ENCODE measurements at places on chromosomes 1 and 21. TPM values are rescaled to one million over a fixed set of nuclear protein-coding genes. Genes with fewer than 3 reads are reported as not detected.

The LORICRIN gene
- not detected for total RNA-seq

GRCh38 chr1:117600325-117600943, 5.4 kb upstream of the TENT5C start:
- no peaks in the 10 kb centered on the region for H3K36me3 ChIP-seq
- no peak for DNase-seq
- peaks cover 8% of the 10 kb centered on the region for H3K4me1 ChIP-seq
- H3K27me3 ChIP-seq: no peaks in the 10 kb centered on the region

GRCh38 chr1:218967836-218968235, 205.8 kb upstream of the LYPLAL1 start:
- no peaks in the 10 kb centered on the region for H3K36me3 ChIP-seq
- no peak overlapping the region for H3K4me3 ChIP-seq
- DNase-seq: no peak
- no peaks in the 10 kb centered on the region for H3K4me1 ChIP-seq
- no peak overlapping the region for H3K27ac ChIP-seq

The RGS2 gene
- 40.6 TPM for total RNA-seq

- no peak overlapping the region for H3K4me3 ChIP-seq
- H3K27me3 ChIP-seq: no peaks in the 10 kb centered on the region
- H3K27ac ChIP-seq: no peak overlapping the region
- H3K4me1 ChIP-seq: peaks cover 41% of the 10 kb centered on the region
- no peaks in the 10 kb centered on the region for H3K36me3 ChIP-seq
- peak; percentile 75 for DNase-seq
Observed at GRCh38 chr1:42173155-42173933, 8.8 kb upstream of the GUCA2A start.

DNA sequence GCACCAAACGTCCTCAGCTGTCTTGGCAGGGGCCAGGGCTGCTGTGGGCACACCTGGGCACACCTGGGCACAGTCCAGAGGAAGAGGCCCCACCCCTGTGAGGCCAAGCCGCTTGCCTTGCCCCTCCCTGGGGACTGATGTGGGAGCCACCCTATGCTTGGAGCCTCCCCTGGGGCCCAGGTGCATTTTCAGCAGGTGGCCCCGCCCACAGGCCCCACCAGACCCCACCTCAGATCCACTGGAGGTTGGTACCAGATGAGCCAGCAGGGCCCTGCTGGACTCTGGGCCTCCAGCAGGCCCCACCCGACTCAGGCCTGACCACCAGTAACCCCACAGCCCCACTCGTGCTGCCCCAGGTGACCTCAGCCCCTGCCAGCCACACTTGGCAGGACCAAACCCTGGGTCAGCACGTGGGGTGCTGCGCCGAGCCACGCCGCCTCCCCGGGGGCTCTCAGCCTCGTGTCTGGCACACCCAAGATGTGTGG, 8.8 kb downstream of the SLC19A1 start:
- no peaks in the 10 kb centered on the region for H3K27me3 ChIP-seq
- no peak overlapping the region for H3K4me3 ChIP-seq
- DNase-seq: peak; percentile 68
- peak overlapping the region; percentile 64 for H3K27ac ChIP-seq

GRCh38 chr1:17874710-17875109, 119.6 kb downstream of the ACTL8 start:
- no peaks in the 10 kb centered on the region for H3K36me3 ChIP-seq
- H3K27ac ChIP-seq: peak overlapping the region; percentile 27
- peak; percentile 42 for DNase-seq
- H3K4me1 ChIP-seq: no peaks in the 10 kb centered on the region
- no peak overlapping the region for H3K4me3 ChIP-seq
- no peaks in the 10 kb centered on the region for H3K27me3 ChIP-seq

DNA sequence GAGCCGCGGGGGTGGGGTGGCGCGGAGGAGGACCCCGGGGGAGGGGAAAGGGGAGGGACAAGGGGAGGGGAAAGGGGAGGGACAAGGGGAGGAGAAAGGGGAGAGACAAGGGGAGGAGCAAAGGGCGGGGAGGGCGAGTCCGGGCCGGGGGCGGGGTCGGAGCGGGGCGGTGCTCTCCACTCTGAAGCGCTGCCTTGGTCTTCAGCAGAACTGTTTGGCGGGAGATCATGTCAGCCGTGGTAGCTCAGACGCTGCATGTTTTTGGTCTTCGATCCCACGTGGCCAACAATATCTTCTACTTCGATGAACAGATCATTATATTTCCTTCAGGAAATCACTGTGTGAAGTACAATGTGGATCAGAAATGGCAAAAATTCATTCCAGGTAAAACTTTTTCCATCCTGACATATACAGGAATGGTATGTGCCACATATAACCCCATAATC, 420 bp downstream of the CFAP57 start:
- peak overlapping the region; percentile 69 for H3K4me3 ChIP-seq
- DNase-seq: peak; percentile 95
- peaks cover 23% of the 10 kb centered on the region for H3K4me1 ChIP-seq
- H3K36me3 ChIP-seq: peaks cover 31% of the 10 kb centered on the region
- peak overlapping the region; percentile 47 for H3K27ac ChIP-seq

DNA sequence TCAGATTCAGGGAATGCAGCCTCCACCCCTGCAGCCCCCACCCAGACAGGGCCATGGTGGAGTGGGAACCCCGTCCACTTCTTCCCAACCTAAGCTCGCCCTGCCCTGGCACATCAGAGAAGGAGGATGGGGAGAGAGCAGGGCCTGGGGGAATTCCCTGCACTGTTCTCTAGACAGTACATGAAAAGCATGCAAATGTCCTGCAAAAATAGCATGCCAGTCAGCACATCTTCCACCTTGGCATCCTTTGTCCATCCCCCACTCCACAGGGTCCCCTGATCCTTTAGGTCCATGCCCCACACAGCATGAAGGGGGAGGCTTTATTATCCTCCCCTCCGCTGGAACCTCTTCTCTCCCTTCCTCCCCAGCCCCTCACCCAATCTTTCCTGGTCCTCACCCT, 35.0 kb upstream of the RD3 start:
- no peaks in the 10 kb centered on the region for H3K27me3 ChIP-seq
- no peak overlapping the region for H3K4me3 ChIP-seq
- no peaks in the 10 kb centered on the region for H3K36me3 ChIP-seq
- no peak overlapping the region for H3K27ac ChIP-seq
- no peak for DNase-seq

DNA sequence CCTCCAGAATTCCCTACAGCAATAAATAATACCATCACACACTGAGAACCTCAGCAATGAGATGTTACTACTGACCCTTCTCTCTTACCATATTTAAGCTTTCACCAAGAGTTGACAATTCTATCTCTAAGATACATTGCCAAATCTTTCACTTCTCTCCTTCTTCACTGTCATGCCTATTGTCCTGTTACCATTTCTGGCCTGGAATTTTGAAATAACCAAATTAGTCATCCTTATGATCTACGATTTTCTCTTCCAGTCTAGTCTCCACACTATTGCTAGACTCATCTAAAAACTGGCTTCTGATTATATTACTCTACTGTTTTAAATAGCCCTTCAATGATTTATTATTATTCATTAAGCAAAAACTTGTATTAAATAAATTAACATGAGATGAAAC, 656.1 kb upstream of the ADGRL4 start:
- no peak overlapping the region for H3K4me3 ChIP-seq
- no peaks in the 10 kb centered on the region for H3K4me1 ChIP-seq
- no peaks in the 10 kb centered on the region for H3K36me3 ChIP-seq
- no peak overlapping the region for H3K27ac ChIP-seq

Measured in stomach (tissue), 19 donors.